ENCODE measurements at places on chromosomes 7 and 10. TPM values are rescaled to one million over a fixed set of nuclear protein-coding genes. Genes with fewer than 3 reads are reported as not detected.

MAGI2 gene
- polyA plus RNA-seq, result 52.5 TPM

MET gene
- 6.5 TPM for polyA plus RNA-seq

KIFBP gene
- polyA plus RNA-seq, result 35.1 TPM

OPALIN gene
- not detected for polyA plus RNA-seq

HTR7 gene
- polyA plus RNA-seq, result 0.23 TPM

MACC1 gene
- 7.2 TPM for polyA plus RNA-seq

EGR2 gene
- 16.1 TPM for polyA plus RNA-seq

POLR2J2 gene
- 8.7 TPM for polyA plus RNA-seq

SLC13A4 gene
- not detected for polyA plus RNA-seq

SLC26A3 gene
- 8.1 TPM for polyA plus RNA-seq

UPK3B gene
- polyA plus RNA-seq, result 159 TPM

RAB19 gene
- 0.72 TPM for polyA plus RNA-seq

CDK1 gene
- 31.6 TPM for polyA plus RNA-seq

DNA sequence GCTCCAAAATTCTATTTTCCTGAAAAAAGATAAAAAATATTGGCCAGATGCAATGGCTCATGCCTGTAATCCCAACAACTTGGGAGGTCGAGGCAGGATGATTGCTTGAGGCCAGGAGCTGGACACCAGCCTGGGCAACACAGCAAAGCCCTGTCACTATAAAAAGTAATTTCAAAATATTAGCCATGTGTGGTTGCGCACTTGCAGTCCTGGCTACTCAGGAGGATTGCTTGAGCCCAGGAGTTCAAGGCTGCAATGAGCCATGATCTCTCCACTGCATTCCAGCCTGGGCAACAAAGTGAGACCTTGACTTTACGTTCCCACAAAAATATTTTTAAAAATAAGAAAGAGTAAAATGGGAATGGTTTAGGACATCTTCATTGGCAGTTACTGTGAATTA, 104.1 kb upstream of the AFAP1L2 start:
- peaks cover 15% of the 10 kb centered on the region for H3K4me1 ChIP-seq
- H3K36me3 ChIP-seq, result no peaks in the 10 kb centered on the region
- no peaks in the 10 kb centered on the region for H3K27me3 ChIP-seq
- H3K27ac ChIP-seq, result no peak overlapping the region
- no peak overlapping the region for H3K4me3 ChIP-seq
- no peak for DNase-seq

GRCh38 chr10:88113232-88113631, 249.8 kb downstream of the PTEN start:
- H3K27ac ChIP-seq, result no peak overlapping the region
- no peaks in the 10 kb centered on the region for H3K27me3 ChIP-seq
- no peak overlapping the region for H3K4me3 ChIP-seq
- DNase-seq, result no peak
- H3K36me3 ChIP-seq, result no peaks in the 10 kb centered on the region

- no peaks in the 10 kb centered on the region for H3K36me3 ChIP-seq
- no peaks in the 10 kb centered on the region for H3K4me1 ChIP-seq
- H3K27me3 ChIP-seq, result no peaks in the 10 kb centered on the region
Measured at GRCh38 chr7:11373546-11374142, 400.0 kb downstream of the PHF14 start.

GRCh38 chr7:130022115-130022514, 29.1 kb downstream of the ZC3HC1 start:
- H3K27me3 ChIP-seq, result no peaks in the 10 kb centered on the region
- H3K36me3 ChIP-seq, result no peaks in the 10 kb centered on the region
- no peak for DNase-seq
- H3K4me3 ChIP-seq, result no peak overlapping the region
- no peak overlapping the region for H3K27ac ChIP-seq

GRCh38 chr10:51574248-51575048, 124.9 kb downstream of the CSTF2T start:
- DNase-seq, result no peak
- no peaks in the 10 kb centered on the region for H3K4me1 ChIP-seq
- no peak overlapping the region for H3K4me3 ChIP-seq
- H3K27ac ChIP-seq, result no peak overlapping the region
- no peaks in the 10 kb centered on the region for H3K27me3 ChIP-seq
- no peaks in the 10 kb centered on the region for H3K36me3 ChIP-seq

DNA sequence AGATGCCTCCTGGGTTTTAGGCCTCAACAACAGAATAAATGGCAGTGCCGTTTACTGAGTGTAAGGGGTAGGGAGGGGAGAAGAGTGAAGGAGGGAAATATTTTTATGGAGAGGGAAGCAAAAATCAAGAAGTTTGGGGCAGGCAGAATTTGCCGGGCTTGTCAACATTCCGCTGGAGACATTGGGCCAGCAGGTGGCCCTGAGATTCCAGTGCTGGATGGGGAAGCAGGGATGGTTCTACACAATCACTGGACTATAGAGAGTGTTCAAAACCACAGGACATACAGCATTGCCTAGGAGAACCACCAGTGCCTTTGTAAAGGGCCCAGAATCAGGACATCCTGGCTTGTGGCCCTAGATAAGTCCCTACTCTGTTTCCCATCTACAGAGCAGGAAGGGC, 598.6 kb upstream of the MGMT start:
- no peaks in the 10 kb centered on the region for H3K36me3 ChIP-seq
- no peak overlapping the region for H3K4me3 ChIP-seq
- peaks cover 3% of the 10 kb centered on the region for H3K4me1 ChIP-seq
- no peak for DNase-seq
- no peak overlapping the region for H3K27ac ChIP-seq
- no peaks in the 10 kb centered on the region for H3K27me3 ChIP-seq

GRCh38 chr7:74014931-74015330, 13.0 kb upstream of the ELN start:
- no peak for DNase-seq
- no peaks in the 10 kb centered on the region for H3K36me3 ChIP-seq
- no peak overlapping the region for H3K4me3 ChIP-seq
- no peak overlapping the region for H3K27ac ChIP-seq
- no peaks in the 10 kb centered on the region for H3K27me3 ChIP-seq
- peaks cover 23% of the 10 kb centered on the region for H3K4me1 ChIP-seq

DNA sequence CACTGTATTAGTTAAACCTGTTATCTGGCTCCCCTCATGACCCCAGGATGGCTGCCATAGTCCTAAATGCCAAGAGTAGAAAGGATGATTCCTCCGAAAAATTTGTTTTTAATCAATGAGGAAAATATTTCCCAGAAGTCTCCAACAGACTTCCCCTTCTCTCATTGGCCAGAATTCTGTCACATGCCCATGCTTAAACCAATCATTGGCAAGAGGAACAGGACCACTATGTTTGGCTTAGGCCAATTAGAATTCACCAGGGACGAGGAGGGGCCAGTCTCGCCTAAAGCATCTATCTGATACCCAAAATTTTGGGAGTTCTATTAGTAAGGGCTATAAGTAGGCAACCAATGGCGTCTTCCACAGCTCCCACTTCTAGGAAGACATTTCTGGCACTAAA, 71.2 kb upstream of the IL6 start:
- H3K27me3 ChIP-seq, result no peaks in the 10 kb centered on the region
- no peak for DNase-seq
- H3K27ac ChIP-seq, result no peak overlapping the region
- no peak overlapping the region for H3K4me3 ChIP-seq
- H3K36me3 ChIP-seq, result no peaks in the 10 kb centered on the region

GRCh38 chr7:149825567-149826343, 12.4 kb upstream of the ZNF862 start:
- no peak for DNase-seq
- no peak overlapping the region for H3K4me3 ChIP-seq
- no peak overlapping the region for H3K27ac ChIP-seq
- H3K36me3 ChIP-seq, result no peaks in the 10 kb centered on the region

DNA sequence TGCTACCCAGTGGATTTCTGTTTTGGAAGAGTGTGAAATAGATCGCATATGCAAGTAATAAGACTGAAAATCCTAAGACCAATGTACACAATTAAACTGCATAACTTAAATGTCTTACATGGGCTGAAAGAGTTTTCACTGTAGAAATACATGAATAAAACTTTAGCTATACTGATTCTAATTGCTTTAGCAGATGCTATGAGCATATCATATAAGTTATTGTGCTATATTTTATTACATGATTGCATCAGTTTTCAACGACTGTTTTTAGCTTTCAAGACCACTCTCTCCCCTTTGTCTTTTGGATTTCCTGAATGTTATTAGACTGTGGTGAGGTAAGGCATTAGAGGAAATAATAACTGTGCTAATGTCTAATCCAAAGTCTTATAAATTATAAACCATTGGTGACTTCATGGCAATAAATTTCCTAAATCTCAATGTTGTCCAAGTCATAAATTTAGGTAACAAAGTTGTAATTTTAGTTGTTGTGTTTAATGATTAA, 124.5 kb downstream of the SEMA3A start:
- no peak overlapping the region for H3K27ac ChIP-seq
- no peak for DNase-seq
- no peak overlapping the region for H3K4me3 ChIP-seq
- H3K4me1 ChIP-seq, result no peaks in the 10 kb centered on the region
- H3K36me3 ChIP-seq, result no peaks in the 10 kb centered on the region

- no peak overlapping the region for H3K4me3 ChIP-seq
- no peak overlapping the region for H3K27ac ChIP-seq
- no peak for DNase-seq
- H3K27me3 ChIP-seq, result peaks cover 9% of the 10 kb centered on the region
- H3K36me3 ChIP-seq, result no peaks in the 10 kb centered on the region
Measured at GRCh38 chr10:49277973-49278372, 21.0 kb upstream of the C10orf71 start.

GRCh38 chr7:131653418-131654248, 97.2 kb upstream of the PODXL start:
- H3K27ac ChIP-seq, result peak overlapping the region; percentile 94
- no peaks in the 10 kb centered on the region for H3K27me3 ChIP-seq
- peak; percentile 48 for DNase-seq

GRCh38 chr10:58996866-58997265, 179.6 kb upstream of the PHYHIPL start:
- H3K27me3 ChIP-seq, result no peaks in the 10 kb centered on the region
- H3K4me3 ChIP-seq, result no peak overlapping the region
- H3K36me3 ChIP-seq, result no peaks in the 10 kb centered on the region
- DNase-seq, result no peak

- H3K27me3 ChIP-seq, result no peaks in the 10 kb centered on the region
- H3K36me3 ChIP-seq, result no peaks in the 10 kb centered on the region
- H3K27ac ChIP-seq, result no peak overlapping the region
- no peak for DNase-seq
- H3K4me3 ChIP-seq, result no peak overlapping the region
Measured at GRCh38 chr7:290554-291372, 793 bp downstream of the FOXL3 start.

DNA sequence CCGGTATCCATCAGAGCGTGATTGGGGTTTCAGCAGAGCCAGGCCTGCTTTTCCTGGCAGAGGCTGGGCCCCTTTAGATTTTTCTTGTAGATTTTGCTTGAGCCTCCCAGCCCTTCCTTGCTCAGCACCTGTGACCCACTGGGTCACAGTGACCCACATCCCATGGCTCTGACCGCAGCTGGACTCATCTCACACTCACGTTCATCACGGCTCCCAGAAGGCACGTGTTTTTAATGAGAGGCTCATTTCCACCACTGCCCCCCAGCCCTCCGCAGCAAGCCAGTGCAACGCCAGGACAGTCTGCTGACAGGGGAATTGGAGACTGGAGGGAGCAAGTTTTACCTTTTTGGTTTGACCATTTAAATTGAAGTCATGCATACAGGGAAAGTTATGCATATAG, 155.7 kb downstream of the CUX1 start:
- H3K4me1 ChIP-seq, result peaks cover 4% of the 10 kb centered on the region
- no peaks in the 10 kb centered on the region for H3K36me3 ChIP-seq
- DNase-seq, result no peak
- no peaks in the 10 kb centered on the region for H3K27me3 ChIP-seq

GRCh38 chr7:96330193-96330592, 8.3 kb upstream of the SLC25A13 start:
- H3K27me3 ChIP-seq, result no peaks in the 10 kb centered on the region
- no peak overlapping the region for H3K27ac ChIP-seq
- no peaks in the 10 kb centered on the region for H3K36me3 ChIP-seq
- H3K4me3 ChIP-seq, result no peak overlapping the region
- H3K4me1 ChIP-seq, result no peaks in the 10 kb centered on the region

DNA sequence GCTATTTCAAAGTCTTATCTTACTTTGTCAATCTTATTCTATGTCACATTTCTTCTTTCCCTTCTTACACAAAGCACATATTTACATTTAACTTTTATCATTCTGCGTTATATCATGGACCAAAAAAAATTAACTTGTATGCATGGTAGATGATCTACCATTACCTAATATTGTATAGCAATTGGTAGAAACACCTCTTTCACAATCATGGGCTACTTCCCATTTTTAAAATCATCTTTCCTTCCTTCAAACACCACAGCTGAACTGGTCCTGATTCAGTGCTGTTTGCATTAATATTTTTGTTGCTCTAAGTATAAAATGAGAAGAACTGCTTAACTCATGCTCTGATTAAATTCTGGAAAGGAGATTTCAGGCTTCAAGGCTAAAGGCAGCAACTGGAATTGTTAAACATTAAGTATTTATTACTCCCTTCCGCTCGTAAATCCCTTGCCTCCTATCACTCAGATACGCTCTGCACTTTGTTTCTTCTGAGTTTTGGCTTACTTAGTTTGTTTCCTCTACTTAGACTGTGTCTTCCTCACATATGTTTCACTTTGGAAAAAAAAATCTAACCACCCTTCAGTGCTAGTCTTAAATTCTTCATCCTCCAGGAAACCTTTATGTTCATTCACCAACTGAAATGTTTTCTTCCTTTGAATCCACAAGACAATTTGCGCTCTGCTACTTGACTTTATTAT, 901.4 kb downstream of the PCDH15 start:
- no peak overlapping the region for H3K4me3 ChIP-seq
- DNase-seq, result no peak

- peaks cover 4% of the 10 kb centered on the region for H3K4me1 ChIP-seq
- no peaks in the 10 kb centered on the region for H3K27me3 ChIP-seq
- peak overlapping the region; percentile 20 for H3K27ac ChIP-seq
Measured at GRCh38 chr7:83677180-83677866, 28.4 kb upstream of the SEMA3E start.

- H3K27me3 ChIP-seq, result no peaks in the 10 kb centered on the region
- no peaks in the 10 kb centered on the region for H3K36me3 ChIP-seq
- DNase-seq, result no peak
- no peak overlapping the region for H3K27ac ChIP-seq
- peaks cover 4% of the 10 kb centered on the region for H3K4me1 ChIP-seq
Measured at GRCh38 chr7:37385787-37386186, 62.9 kb downstream of the ELMO1 start.

- DNase-seq, result no peak
- H3K27ac ChIP-seq, result no peak overlapping the region
- no peak overlapping the region for H3K4me3 ChIP-seq
- no peaks in the 10 kb centered on the region for H3K36me3 ChIP-seq
- H3K27me3 ChIP-seq, result no peaks in the 10 kb centered on the region
Measured at GRCh38 chr10:83253011-83253671, 886.2 kb upstream of the GHITM start.

Measured in hepatocyte (in vitro differentiated cells).